ENCODE measurements at places on chromosomes 5 and 9.

GRCh38 chr5:151248651-151249050 lies 4.3 kb upstream of the GM2A start:
- DNase-seq: no peak

DNA sequence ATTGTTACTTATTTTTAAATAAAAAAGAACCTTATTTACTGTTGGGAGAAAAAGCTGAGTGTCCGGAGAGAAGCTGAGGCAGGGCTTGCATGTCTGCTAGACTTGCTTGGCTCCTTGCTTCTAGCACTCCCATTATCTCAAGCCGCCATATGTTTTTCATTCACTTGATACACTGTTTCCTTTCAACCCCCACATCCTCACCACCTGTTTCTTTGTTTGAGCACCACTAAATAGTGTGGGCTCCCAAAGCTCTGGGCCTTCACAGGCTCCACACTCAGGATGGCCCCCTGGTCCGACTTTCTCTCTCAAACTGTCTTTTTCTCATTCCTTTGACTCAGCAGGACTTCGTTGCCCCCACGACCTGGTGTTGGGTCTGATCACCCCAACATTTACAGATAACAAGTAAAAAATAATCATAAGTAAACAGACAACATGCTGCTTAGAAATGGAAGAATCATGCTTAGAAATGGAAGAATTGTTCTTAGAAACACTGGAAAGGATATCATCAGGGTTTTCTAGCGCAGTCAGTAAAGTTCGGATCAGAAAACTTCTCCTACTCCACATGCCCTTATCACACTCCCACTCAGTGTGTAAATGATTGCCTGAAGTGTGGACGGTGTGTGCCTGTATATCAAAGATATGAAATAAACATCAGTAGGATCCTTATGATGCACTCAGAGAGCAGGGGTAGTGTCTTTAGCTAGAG lies 58.5 kb downstream of the APTX start:
- no peak for DNase-seq

GRCh38 chr5:54845567-54845941 lies 139.8 kb downstream of the ESM1 start:
- DNase-seq: no peak

DNA sequence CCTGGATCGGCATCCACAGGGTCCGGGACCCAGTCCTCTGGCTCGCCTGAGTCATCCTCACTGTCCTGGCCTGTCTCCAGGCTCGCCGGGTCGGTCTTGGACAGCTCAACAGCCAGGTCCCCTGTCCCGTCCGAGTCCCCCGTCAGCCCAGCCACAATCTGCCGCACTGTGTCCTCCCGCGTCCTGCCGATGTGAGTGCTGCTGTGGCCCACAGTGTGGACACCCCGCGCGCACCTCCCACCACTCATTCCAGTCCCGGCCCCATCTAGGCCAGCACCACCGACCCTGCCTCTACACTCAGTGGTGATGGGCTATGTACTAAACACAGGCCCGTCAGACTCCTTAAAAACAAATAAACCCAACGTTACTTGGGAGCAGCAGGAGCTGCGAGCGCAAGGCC lies 6.7 kb downstream of the ANAPC2 start:
- DNase-seq: no peak

DNA sequence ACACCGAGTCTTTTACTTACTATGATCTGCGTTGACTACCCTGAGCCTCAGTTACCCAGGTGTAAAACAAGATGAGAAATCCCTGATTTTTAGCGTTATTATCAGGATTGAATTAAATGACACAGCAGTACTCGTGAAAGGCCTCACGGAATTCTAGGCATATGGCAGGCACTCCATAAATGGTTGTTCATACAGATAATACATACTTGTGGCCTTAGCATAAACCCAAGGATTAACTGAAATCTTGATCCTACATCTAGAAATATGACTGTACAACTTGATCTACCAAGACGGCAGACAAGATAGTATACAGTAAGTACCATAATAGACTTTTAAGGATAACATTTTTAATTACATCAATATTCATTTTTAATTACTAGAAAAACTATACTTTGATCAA lies 409.8 kb downstream of the BNC2 start:
- DNase-seq: no peak

Measured in ovary (tissue), 10 donors.